ENCODE measurements at places on chromosomes 2 and 18.

DNA sequence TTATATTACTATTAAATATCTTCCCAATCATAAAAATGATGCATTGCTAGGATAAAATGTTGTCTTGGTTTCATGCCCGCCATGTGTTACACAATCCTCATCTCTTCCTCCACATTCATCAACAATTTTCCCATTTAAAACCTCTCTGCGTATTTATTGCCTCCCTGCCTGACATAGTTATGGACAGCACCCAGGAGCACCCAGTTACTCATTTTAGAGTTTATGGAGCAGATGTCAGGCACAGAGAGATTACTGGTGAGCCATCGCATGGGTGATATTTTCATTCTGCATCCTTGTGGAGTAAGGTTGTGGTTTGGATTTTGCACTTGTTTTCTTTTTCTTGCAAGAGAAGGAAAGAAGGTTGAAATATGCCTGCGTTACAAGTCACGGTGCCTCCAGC, 116.7 kb upstream of the NPAS2 start:
- DNase-seq = no peak

DNA sequence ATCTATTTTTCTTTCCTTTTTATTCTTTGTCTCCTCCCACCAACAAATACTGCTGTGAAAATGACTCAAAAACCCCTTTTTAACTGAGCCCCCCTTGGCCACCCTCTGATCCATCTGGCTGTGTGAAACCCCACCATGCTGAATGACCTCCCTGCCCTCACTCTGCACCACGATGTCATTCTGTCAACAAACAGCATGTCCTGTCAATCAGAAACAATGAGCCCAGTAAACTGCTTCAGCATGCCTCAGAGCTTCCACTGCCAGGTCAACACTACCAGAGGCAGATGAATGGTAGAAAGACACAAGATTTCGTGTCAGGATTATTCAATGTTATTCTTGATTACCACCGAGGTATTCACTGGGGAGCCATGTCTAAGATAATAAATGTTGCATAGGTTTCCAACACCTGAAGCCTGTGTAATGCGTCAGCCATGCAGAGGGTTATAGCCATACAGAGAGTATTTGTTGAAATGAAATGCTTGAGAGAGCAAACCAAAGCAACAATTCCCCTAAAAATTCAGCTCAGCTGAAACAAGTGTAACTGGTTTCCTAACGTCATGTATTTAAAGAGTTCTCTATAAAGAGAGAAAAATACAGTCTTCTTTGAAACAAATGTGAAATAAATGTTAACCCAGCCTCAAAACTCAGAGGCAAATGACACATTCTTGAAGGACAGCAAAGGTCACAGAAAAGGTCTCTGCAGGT, 76.7 kb downstream of the LRP2 start:
- no peak for DNase-seq

DNA sequence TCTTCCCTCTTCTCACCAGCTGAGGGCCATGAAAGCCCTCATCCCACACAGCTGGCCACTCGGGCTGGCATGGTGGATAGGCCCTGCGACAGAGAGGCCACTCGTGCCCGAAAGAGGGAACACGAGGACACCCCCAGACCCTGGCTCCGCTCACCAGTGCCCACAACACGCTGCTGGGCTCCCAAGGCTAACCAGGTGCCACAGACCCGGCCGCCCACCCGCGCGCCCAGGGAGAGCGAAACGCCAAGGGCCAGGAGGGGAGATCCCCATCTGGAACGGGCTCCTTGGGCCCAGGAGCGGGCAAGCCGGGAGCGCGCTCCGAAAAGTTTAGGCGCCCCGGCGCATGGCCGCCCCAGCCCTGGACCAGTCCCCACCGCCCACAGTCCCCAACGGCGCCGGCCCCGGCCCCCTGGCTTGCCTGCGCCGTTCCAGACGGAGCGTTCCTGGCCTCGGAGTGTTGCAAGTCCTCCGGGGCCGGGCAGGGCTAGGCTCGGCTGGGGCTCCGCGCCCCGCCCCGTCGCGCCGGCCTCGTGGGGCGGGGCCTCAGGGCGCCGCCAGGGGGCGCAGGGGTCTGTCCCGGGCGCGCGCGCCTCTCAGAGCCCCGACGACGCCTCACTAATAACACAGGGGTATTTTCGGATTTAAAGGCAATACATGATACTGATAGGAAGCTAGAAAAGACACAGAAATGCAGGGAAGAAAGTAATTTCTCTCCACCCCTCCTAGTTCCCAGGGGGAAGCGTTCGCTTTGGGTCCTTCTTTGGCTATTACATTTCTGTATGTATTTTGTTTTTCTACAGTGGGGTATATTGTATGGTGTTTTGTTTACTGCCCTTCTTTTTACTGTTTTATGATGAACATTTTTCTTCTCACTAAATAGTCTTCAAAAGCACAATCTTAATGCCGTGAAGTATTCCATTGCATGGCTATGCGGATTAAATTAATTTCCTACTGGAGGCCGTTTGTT, at the start of gene TMBIM1:
Gene TMBIM1 (minus strand): TSS at position 456 of the 967 bp plus-strand sequence. CDS start 10,362 bp downstream, outside the sequence.
- DNase-seq = peak; percentile 88

DNA sequence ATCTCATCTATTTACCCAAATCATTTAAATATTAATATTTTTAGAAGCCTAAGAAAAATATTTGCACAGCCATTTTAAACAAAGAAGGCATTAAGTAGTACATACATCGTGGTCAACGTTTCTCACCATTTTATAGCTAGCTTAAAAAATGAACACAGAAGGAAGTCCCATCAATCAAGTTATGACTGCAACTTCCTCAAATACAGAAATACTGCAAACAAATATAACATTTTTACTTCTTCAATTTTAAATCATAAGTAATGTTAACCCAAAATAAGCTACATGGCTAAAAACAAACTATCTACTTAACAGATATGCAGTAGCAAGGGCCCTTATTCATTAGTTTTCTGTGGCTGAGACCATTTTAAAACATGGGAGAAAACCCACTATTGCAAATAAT, 30.6 kb downstream of the ITSN2 start:
- DNase-seq = no peak

DNA sequence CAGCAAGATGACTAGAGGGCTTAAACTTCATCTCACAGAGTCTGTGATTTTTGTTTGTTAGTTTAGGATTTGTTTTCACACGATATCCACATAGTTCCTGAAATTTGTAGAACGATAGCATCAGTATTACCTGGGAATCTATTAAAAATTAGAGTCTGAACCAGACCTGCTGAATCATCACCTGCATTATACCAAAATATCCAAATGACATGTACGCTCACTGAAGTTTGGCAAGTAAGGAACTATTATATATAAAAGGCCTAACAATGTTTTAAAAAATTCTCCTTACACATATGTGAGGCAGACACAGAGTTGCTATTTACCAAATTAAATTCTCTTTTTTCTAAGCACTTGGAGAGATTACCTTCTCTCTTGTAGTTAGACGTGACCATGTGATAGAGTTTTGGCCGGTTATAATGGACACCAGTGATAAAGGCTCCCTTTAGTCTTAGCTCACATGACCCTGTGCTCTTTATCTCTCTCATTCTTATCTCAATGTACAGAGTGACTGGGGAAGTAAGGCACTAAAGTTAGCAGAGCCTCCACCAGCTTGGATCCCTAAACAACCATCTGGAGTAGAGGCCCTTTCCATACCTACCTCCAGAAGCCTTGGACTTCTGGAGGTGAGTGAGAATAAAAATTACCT, 363.1 kb downstream of the DSC3 start:
- no peak for DNase-seq

DNA sequence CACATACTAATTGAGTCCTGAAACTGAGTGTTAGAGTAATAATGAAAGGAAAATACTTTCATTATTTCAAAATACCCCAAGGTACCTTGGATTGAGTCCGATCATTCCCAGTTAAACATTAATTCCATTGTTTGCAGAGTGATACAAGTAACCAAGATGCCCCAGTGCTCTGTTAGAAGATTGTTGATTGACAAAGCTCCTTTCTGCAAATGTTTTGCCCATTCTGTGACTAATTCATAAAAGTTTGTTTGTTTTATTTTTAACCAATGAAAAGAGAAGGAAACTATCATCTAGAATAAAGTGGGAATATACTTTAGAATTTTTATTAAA, 124.0 kb downstream of the GULP1 start:
- DNase-seq = no peak

DNA sequence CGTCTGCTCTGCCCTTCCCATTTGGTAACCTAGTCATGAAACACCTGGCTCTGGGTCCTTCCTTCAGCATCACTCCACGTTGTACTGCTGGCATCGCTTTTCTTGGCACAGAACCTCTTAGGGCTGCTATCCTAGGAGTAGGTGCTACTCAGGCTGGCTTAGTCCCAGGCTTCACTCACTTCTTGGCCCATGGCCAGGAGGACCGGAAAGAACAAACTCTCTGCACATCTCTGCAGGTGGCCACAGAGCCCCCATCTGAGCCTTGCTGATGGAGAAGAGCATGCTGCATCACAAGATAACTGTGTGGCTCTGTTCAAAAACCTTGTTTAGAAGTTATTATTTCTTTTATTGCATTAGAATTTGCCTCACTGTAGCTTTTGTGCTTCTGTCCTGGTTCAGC, 447.2 kb upstream of the TNP1 start:
- DNase-seq = no peak

DNA sequence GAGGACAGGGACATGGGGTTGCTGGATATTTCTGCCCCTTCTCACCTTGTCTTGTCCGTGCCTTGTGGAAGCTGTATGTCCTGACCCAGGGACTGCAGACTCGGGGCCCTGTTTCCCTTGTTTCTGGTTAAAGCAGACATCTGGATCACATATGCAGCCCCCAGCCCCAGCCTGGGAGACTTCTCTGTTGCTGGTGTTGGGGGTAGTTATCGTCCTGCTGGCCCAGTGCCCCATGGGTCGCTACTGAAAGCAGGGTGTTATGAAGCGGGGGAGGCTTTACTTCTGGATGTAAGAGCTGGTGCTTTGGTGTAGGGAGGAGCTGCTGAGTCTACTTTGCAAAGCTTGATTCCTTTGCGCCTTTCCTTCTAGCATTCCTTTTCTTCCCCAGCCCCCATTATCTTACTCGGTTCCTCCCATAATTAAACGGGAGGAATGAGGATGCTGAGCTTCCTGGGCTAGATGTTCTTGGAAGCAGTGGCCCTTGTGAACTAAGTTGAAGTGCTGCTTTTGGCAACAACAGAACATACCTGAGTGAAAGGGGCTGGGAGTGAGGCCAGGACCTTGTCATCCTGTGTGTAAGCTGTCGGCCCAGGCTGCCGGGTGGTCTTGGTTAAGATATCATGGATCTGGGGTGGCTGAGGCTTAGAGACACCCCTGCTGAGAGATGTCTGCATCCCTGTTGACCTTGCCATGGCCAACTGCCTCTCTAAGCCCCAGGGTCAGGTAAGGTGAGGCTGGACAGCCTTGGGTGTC, 3.4 kb downstream of the TET3 start:
- DNase-seq = no peak

- DNase-seq = no peak
These were observed 79.2 kb downstream of the BIN1 start for GRCh38 chr2:127027715-127028114.

DNA sequence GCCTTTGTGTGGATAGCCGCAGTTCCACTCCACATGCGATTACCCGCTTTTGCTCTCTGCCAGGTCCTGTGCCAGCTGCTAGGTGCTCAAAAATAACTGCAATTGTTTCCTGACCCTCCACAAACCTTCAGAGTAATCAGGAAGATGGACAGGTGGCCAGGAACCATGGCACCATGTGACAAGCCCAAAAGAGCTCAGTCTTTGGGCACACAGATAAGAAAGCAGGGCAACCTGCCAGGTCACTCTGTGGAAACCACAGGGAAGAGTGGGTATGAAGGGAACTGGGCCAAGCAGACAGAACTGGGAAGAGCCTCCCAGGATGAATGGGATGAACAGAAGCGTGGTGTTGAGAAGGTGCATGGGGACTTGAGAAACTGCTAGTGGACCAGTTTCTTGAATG, 79.4 kb upstream of the AGAP1 start:
- no peak for DNase-seq

- no peak for DNase-seq
These were observed 57.1 kb downstream of the CAVIN2 start for GRCh38 chr2:191789796-191790195.

GRCh38 chr2:220445429-220446105, 818.1 kb downstream of the SLC4A3 start:
- DNase-seq = no peak

GRCh38 chr2:74423231-74424095, 1.9 kb downstream of the WDR54 start:
- DNase-seq = no peak

DNA sequence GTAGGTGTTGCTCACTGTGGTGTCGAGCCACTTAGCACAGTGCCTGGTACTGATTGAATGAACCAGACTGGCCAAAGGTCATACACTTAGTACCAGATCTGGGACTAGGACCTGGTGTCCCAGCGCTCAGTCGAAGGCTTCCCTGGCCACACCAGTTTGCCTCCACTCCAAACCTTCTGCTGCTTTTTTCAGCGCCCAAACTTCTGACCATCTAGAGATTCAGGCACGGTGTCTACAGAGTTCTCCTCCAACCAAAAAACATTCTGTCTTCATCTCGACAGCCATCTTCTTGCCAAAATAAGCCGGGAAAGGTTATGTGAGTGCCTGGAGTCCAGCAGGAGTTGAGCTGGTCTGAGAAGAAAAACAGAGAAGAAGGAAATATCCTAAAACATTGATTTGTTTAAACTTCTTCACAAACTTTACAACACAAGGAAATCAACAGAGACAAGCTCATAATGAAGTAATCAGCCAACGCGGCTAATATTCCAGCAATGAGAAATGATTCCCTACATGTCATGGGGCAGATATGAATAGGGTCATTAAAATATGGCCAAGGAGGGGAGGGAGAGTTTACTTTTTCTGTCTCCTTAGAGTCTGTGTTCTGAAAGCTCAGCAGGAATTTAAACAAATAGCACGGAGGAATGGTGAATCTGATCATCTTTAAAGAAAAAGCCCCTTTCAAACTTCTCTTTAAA, 2.3 kb upstream of the GLI2 start:
- DNase-seq = no peak

DNA sequence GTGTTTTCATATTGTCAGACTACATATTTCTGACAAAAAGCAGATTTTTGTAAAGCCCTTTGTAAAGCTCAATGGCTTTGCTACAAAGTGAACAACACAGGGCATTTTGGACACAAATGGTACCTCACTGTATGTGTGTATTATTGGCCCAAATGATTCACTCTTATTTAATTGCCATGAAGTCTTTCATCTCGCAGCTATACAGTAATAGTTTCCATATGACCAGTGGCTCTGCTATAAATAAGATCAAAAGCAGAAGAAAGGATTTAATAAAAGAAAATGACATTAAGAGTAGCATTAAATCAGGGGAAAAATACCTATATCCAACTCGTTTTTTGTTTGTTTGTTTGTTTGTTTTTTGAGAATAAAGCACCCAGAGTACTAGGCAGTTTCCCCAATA, 284.0 kb upstream of the CCDC68 start:
- no peak for DNase-seq

- DNase-seq = no peak
These were observed 170.6 kb upstream of the EPAS1 start for GRCh38 chr2:46126571-46126970.

- no peak for DNase-seq
These were observed 3.1 kb downstream of the DSC3 start for GRCh38 chr18:31039426-31039825.
